NCI-H2029 (cell line): ENCODE measurements at places on chromosomes 11 and 22.

- no peak for DNase-seq
These were observed 13.5 kb downstream of the CD59 start for GRCh38 chr11:33722590-33723234.

GRCh38 chr22:26182723-26183122 is 13.5 kb downstream of the SEZ6L start:
- no peak for DNase-seq

- DNase-seq, result no peak
These were observed 18.1 kb downstream of the MAML2 start for GRCh38 chr11:96324912-96325311.

DNA sequence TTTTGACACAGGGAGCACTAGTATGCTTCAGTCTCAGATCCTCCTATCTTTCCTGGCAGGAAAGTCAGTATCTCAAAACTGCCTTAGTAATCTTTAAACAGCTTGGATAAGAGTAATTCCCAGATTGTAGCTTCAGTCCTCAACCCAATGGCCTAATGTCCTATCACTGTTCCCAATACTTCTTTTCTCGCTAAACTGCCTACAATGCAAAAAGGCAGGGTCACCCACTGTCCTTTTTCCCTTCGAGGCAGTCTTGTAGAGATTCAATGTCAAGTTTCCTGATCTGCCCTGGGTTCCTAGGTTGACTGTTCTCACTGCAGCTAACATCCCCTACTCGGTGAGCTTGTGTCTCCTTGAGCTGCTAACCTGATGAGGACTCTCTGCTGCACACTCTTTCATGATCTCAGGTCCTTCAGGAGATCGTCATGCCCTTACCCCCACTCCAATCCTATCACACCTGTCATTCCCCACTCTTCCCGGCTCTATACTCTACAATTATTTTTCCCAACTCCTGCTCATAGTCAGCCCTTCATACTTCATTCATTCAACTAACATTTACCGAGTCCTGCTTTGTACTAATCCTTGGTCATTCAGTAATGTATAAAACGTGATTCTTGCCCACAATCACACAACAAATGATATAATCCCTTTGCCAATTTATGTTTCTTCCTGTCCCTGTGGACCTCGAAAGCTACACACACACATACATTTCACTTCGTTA is 904 bp downstream of the C2CD3 start:
- DNase-seq, result no peak

DNA sequence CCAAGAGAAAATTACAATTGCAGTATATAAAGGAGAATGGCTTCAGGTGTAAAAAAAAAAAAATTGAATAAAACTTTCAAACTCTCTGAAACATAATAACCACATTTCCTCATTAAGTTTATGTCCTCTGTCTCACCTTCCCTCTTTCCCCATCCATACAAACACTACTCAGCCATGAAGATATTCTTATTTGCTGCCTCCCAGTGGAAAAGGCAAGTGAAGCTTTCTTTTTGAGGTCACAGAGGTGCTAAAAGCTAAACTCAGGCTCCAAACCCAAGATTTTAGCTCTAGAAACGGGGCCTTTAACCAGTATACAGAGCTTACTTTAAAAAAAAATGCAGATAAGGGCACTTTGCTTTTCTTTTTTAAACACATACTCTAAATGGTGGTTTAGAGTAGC is 1568.5 kb downstream of the FAM181B start:
- DNase-seq, result no peak
